T-helper 17 cell (primary cell): ENCODE measurements at places on chromosomes 12 and 14.

DNA sequence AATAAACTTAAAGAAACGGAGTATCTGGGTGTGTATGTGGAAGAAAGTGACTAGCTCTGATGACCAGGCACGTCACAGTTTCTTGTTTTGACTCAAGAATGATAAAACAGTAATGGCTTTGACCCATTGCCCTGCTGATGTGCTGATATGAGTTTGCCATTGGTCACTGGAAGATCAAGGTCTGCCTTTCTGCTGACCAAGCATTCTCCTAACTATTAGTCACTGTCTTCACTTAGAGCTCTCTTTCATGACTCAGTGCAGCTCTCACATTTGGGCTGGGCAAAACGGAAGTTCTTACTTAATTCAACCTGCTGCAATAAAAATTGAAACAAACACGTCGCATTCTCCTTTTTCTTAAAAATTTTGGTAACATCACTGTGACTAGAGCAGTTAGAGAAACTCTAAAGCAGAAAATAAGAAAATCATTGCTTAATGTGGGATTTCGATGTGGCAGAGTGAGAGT lies 366.7 kb downstream of the BTG1 start:
- peak overlapping the region; percentile 72 for H3K4me3 ChIP-seq
- H3K27ac ChIP-seq, result peak overlapping the region; percentile 93
- DNase-seq, result peak; percentile 9
- H3K36me3 ChIP-seq, result peaks cover 3% of the 10 kb centered on the region
- peaks cover 17% of the 10 kb centered on the region for H3K4me1 ChIP-seq
- no peaks in the 10 kb centered on the region for H3K27me3 ChIP-seq

DNA sequence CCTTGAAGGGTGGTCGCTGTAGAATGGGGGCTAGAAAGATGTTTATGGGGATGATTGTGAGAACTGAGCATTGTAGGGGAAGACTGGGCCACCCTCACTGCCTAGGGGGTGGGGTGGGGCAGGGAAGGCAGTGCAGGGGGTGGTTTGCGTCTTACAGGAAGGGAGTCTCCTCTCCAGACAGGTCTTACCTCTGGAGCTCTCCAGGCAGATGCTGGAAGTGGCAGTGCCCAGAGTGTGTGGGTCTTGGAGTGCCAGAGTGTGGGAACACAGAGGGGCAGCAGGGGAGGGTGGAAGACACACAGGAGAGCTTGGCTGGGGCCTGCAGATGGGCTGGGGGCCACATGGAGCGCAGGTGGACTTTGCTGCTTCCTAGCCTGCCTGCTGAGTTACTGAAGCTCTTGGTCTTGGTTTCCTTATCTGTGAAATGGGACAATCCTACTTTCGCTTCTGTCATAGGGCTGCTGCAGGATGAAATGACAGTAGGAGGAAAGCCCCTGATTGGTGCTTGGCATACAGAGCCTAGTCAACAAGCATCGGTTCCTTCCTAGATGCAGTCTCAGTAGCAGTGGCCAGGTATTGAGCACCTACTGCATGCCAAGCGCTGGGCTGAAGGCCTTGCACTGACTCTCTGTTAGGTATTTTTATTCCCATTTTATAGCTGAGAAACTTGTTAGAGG lies 118.3 kb downstream of the SLC25A47 start:
- H3K36me3 ChIP-seq, result no peaks in the 10 kb centered on the region
- no peaks in the 10 kb centered on the region for H3K27me3 ChIP-seq

DNA sequence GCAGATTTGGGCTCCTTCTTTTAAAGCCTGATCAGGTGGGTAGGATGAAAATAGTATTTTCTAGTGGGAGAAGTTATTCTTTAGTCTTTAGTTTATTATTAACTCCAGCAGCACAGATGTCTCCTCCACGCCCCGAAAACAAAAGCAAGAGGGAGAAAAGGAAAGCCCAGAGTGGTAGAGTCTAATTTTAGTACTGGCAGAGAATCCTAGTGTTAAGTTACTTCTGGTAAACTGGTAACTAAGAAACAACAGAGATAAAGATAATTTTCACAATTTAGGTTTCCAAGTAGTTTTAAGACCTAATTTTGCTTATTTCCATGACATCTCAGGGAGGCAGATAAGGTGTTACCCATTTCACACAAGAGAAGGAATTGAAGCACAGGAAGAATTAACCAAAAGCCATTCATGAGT lies 16.3 kb downstream of the ATP5MC2 start:
- H3K27me3 ChIP-seq, result no peaks in the 10 kb centered on the region
- no peak overlapping the region for H3K4me3 ChIP-seq
- DNase-seq, result no peak
- H3K4me1 ChIP-seq, result peaks cover 7% of the 10 kb centered on the region

- no peaks in the 10 kb centered on the region for H3K27me3 ChIP-seq
- peaks cover 5% of the 10 kb centered on the region for H3K36me3 ChIP-seq
- no peak for DNase-seq
- peaks cover 8% of the 10 kb centered on the region for H3K4me1 ChIP-seq
- no peak overlapping the region for H3K27ac ChIP-seq
Observed at GRCh38 chr12:583251-583869, 79.9 kb downstream of the NINJ2 start.

GRCh38 chr12:9792185-9792900 lies 31.6 kb upstream of the CD69 start:
- H3K4me3 ChIP-seq, result no peak overlapping the region
- peaks cover 6% of the 10 kb centered on the region for H3K27me3 ChIP-seq
- no peak overlapping the region for H3K27ac ChIP-seq
- no peaks in the 10 kb centered on the region for H3K36me3 ChIP-seq
- no peak for DNase-seq
- H3K4me1 ChIP-seq, result peaks cover 51% of the 10 kb centered on the region

DNA sequence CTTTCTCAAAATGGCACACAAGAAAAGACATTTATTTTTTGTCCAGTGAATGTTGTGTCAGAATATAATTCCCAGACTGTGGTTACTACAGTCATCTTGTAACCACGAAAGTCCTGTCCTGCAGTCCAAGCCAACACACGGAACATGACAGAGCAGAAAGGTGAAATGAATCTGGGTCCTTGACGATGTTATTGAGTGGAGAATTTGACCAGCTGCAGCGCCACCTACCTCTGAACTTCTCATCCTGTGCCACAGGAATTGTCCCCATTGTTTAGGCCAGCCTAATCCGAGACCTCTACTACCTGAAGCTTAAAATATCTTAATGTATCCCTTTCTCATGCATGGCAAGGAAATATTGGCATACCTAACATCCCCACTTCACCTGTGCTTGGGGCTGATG lies 64.1 kb upstream of the OTX2 start:
- DNase-seq, result no peak
- H3K27me3 ChIP-seq, result peaks cover 12% of the 10 kb centered on the region
- no peaks in the 10 kb centered on the region for H3K4me1 ChIP-seq
- H3K4me3 ChIP-seq, result no peak overlapping the region

DNA sequence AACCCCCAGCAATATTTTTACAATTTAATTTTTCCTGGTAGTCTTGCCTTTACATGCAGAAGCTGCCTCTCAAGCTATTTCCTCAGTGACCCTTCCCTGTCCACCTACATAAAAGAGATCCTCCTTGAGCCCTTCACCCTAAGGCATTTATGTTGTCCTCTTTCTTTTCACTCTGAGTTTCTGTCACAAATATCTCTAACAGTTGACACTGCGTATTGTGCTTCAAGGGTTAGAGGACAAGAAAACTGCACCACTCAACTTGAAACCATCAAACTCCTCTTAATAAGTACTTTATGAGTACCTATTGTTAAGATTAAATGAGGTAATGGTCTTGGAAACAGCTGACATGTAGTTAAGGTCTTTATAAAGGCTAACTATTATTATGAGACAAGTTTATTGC lies 557.7 kb downstream of the TRHDE start:
- H3K27me3 ChIP-seq, result no peaks in the 10 kb centered on the region
- no peaks in the 10 kb centered on the region for H3K4me1 ChIP-seq
- no peaks in the 10 kb centered on the region for H3K36me3 ChIP-seq
- no peak overlapping the region for H3K4me3 ChIP-seq
- DNase-seq, result no peak

GRCh38 chr12:125256634-125256936 lies 191.3 kb downstream of the AACS start:
- no peak for DNase-seq
- H3K4me3 ChIP-seq, result no peak overlapping the region
- no peaks in the 10 kb centered on the region for H3K36me3 ChIP-seq
- H3K27ac ChIP-seq, result no peak overlapping the region
- no peaks in the 10 kb centered on the region for H3K4me1 ChIP-seq

GRCh38 chr12:117342682-117343081 lies 18.7 kb downstream of the NOS1 start:
- no peak overlapping the region for H3K4me3 ChIP-seq
- H3K27me3 ChIP-seq, result no peaks in the 10 kb centered on the region
- DNase-seq, result no peak
- H3K4me1 ChIP-seq, result no peaks in the 10 kb centered on the region
- no peaks in the 10 kb centered on the region for H3K36me3 ChIP-seq
- H3K27ac ChIP-seq, result no peak overlapping the region

- H3K4me1 ChIP-seq, result no peaks in the 10 kb centered on the region
- no peaks in the 10 kb centered on the region for H3K36me3 ChIP-seq
- DNase-seq, result no peak
- no peak overlapping the region for H3K4me3 ChIP-seq
Observed at GRCh38 chr14:98578204-98578603, 693.8 kb downstream of the BCL11B start.

- no peaks in the 10 kb centered on the region for H3K4me1 ChIP-seq
- DNase-seq, result peak; percentile 65
- H3K36me3 ChIP-seq, result no peaks in the 10 kb centered on the region
- no peak overlapping the region for H3K27ac ChIP-seq
- H3K4me3 ChIP-seq, result no peak overlapping the region
Observed at GRCh38 chr14:103078420-103078749, 5.6 kb upstream of the LBHD2 start.

- no peaks in the 10 kb centered on the region for H3K27me3 ChIP-seq
- H3K36me3 ChIP-seq, result no peaks in the 10 kb centered on the region
- H3K27ac ChIP-seq, result no peak overlapping the region
- H3K4me1 ChIP-seq, result no peaks in the 10 kb centered on the region
Observed at GRCh38 chr12:84355561-84355960, 557.0 kb downstream of the SLC6A15 start.

DNA sequence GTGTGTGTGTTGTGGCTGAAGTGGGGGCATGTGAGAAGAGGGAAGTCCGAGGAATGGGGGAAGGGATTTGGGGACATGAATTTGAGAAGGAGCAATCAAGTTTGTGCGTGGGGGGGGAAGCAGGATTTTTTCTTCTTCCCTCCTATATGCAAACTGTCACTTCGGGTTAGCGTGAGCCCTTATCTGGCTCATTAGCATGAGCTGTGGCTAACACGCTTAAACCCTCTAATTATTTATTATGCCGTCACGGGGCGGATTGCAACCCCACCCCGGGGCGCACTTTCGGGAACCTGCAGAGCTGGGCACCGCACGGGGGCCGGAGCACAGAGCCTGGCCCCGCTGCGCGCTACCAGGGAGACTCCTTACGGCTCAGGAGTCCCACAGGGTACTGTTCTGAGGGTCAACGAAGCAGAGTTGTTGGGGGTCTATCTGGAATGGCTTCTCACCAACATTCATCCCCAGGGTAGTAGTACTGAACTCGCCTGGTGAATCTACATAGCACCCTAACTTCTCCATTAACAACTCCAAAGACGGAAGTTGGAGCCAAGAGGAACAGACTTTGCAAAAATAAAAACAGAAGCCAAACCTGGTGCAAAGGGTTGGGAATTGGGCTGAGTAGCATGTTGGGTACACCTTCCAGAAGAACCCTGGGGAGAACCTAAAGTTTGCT lies 6.4 kb upstream of the ASCL1 start:
- no peak for DNase-seq
- no peak overlapping the region for H3K4me3 ChIP-seq
- H3K27me3 ChIP-seq, result peaks cover 82% of the 10 kb centered on the region
- peaks cover 5% of the 10 kb centered on the region for H3K36me3 ChIP-seq
